ENCODE measurements at places on chromosomes 3 and 15.

DNA sequence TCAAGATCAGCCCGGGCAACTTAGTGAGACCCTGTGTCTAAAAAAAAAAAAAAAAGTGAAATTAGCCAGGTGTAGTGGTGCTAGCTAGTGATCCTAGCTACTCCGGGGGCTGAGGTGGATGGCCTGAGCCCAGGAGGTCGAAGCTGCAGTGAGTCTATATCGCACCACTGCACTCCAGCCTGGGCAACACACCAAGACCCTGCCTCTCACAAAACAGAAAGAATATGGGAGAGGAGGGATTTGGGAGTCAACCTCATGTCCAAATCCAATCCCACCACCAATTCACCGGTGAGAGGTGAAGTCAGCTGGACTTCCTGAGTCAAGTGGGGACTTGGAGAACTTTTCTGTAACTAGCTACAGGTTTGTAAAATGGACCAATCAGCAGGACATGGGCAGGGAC is 80.5 kb upstream of the MFGE8 start:
- DNase-seq, result no peak

GRCh38 chr3:75631541-75631940 is 32.6 kb upstream of the FRG2C start:
- no peak for DNase-seq

GRCh38 chr3:72586694-72587093 is 261.6 kb downstream of the SHQ1 start:
- no peak for DNase-seq

DNA sequence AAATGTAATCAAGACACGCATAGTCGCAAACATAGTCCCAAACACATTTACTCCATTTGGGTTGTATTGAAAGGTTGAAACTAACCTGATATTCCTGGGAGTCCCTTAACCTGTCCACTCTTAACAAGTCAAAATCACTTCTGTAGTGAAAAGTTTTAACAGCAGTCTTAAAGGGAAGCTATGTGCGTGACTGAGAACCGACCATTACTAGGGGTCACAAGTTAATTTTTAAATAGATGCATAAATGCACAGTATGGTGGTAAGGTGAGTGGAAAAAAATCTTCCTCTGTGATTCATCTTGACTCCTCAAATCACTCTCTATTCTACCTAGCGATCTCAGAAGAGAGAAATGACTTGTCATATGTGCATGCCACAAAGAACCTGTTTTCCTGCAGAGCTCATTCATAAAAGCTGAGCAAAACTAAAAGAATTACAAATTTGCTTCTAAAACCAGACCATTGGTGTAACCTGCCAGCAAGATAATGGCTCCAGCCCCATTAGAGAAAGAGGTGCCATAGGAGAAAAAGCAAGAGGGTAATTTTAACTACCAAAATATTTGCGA is 4.8 kb downstream of the GPR15 start:
- no peak for DNase-seq

DNA sequence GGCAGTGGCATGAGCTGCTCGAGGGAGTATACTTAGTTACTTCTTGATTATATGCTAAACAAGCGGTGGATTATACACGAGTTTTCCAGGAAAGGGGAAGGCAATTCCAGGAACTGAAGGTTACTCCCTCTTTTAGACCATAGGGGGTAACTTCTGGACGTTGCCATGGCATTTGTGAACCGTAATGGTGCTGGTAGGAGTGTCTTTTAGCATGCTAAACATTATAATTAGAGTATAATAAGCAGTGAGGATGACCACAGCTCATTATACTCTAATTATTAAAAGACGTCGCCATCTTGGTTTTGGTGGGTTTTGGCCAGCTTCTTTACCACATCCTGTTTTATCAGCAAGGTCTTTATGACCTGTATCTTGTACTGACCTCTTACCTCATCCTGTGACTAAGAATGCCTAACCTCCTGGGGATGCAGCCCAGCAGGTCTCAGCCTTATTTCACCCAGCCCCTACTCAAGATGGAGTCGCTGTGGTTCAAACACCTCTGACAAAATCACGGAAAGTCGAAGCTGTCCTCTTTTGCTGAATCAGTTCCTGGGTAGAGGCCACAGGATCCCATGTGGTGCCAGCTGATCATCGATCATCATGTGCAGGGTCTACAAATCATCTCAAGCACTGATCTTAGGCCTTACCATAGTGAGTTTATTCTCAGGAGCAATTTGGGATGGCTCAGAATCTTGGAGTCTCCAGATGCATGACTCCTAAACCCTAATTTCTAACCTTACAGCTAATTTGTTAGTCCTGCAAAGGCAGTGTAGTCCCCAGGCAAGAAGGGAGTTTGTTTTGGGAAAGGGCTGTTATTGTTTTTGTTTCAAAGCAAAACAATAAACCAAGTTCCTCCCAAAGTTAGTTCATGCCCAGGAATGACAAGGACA is 149.1 kb downstream of the TJP1 start:
- no peak for DNase-seq

DNA sequence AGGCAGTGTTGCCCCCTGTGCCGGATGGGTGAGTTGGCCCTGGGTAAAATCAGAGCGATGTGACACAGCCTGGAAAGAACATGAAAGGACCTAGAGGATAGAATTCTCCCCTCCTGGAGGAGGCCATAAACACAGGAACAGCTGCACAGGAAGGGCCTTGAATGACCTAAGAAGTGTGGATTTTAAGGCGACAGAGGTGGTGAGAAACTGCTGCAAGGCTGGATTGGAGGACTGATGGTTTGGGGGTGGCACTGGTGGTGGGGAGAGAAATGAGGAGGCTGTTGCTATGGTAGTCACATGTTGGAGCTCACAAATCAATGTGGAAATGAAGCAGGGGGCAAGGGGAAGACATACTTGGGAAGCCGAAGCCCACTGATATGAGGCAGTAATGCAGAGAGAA is 13.8 kb downstream of the XIRP1 start:
- no peak for DNase-seq

- no peak for DNase-seq
Measured at GRCh38 chr3:13600950-13601691, 52.2 kb downstream of the FBLN2 start.

DNA sequence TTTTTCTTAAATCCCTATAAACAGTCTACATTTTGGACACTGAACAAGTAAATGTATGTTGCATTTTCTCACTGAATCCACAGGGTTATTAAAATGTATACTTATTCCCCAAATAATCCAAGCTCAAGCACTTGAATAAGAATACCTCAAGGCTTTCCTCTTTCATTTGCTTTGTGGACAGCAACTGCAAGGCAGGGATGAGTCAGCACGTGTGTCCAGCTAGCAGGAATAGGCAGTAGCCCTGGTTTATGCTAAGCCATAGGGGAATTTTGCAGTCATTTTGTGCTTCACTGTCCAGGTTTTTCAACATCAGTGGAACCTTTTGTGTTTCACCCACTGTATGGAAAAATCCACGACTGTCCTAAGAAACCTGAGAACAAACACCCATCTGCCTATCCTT is 96.7 kb upstream of the KCNMB2 start:
- no peak for DNase-seq

- DNase-seq, result no peak
Measured at GRCh38 chr3:9883706-9884554, 3.9 kb upstream of the CIDEC start.

Measured in stimulated activated CD8-positive, alpha-beta memory T cell treated with anti-CD3 and anti-CD28 coated beads, Interleukin-7, amount 100 ng/mL, for 24 hours (primary cell).